Mononuclear cell (primary cell): ENCODE measurements at places on chromosomes 1 and 21. TPM values are rescaled to one million over a fixed set of nuclear protein-coding genes. Genes with fewer than 3 reads are reported as not detected.

The WDR64 gene
- 0.10 TPM for total RNA-seq

The S100A5 gene
- total RNA-seq, result not detected

The IQCC gene
- 0.52 TPM for total RNA-seq

The RPL22 gene
- 224 TPM for total RNA-seq

The SLC35A3 gene
- 31.0 TPM for total RNA-seq

The CELA2A gene
- not detected for total RNA-seq

The CFAP45 gene
- 2.4 TPM for total RNA-seq

The RGS16 gene
- total RNA-seq, result 4.3 TPM

The SH2D1B gene
- total RNA-seq, result 14.0 TPM

The MYOG gene
- total RNA-seq, result not detected

The IFNLR1 gene
- total RNA-seq, result 1.6 TPM

The NPHS2 gene
- not detected for total RNA-seq

The S100A1 gene
- total RNA-seq, result not detected

The CASZ1 gene
- total RNA-seq, result 18.8 TPM

The CYP2J2 gene
- 0.10 TPM for total RNA-seq

The SPRR3 gene
- total RNA-seq, result not detected

The FCN3 gene
- total RNA-seq, result not detected

The WNT9A gene
- total RNA-seq, result under 0.01 TPM

The CR1L gene
- total RNA-seq, result 0.21 TPM

The B3GALT5 gene
- total RNA-seq, result not detected

The RAD54L gene
- total RNA-seq, result not detected

The MAP3K21 gene
- total RNA-seq, result 2.4 TPM

The KCND3 gene
- total RNA-seq, result 0.31 TPM

The TRIM63 gene
- total RNA-seq, result not detected

The CA14 gene
- not detected for total RNA-seq

The ACOT11 gene
- total RNA-seq, result 0.42 TPM

The IPO9 gene
- total RNA-seq, result 14.4 TPM

The PLEKHN1 gene
- total RNA-seq, result 0.10 TPM

The DNM3 gene
- total RNA-seq, result 20.5 TPM

The KCNQ4 gene
- total RNA-seq, result under 0.01 TPM

The AUNIP gene
- total RNA-seq, result 0.94 TPM

The LRRN2 gene
- not detected for total RNA-seq

The DAB1 gene
- total RNA-seq, result 0.42 TPM

The SLC35F3 gene
- not detected for total RNA-seq

The ASB17 gene
- total RNA-seq, result not detected

The VCAM1 gene
- 0.42 TPM for total RNA-seq

The LRRC8C gene
- 46.0 TPM for total RNA-seq

The FCRL1 gene
- total RNA-seq, result 25.5 TPM

The DEPDC1 gene
- total RNA-seq, result 0.10 TPM

The FNDC7 gene
- 0.21 TPM for total RNA-seq

The ZMYND12 gene
- total RNA-seq, result 0.84 TPM

The SPRR1B gene
- not detected for total RNA-seq

The CATSPERE gene
- total RNA-seq, result 0.94 TPM

The RHD gene
- 1.2 TPM for total RNA-seq

The IBA57 gene
- total RNA-seq, result 4.7 TPM

The DMRTA2 gene
- under 0.01 TPM for total RNA-seq

The OR2AK2 gene
- total RNA-seq, result 0.10 TPM

The THEM5 gene
- total RNA-seq, result not detected

The NMNAT2 gene
- total RNA-seq, result not detected

The ANXA9 gene
- 0.10 TPM for total RNA-seq

The SSX2IP gene
- total RNA-seq, result 10.3 TPM
